Globus pallidus (tissue), 1 donor: ENCODE measurements at places on chromosomes 5 and 9.

- no peak for DNase-seq
Measured at GRCh38 chr5:98004463-98004862, 769.0 kb upstream of the RGMB start.

DNA sequence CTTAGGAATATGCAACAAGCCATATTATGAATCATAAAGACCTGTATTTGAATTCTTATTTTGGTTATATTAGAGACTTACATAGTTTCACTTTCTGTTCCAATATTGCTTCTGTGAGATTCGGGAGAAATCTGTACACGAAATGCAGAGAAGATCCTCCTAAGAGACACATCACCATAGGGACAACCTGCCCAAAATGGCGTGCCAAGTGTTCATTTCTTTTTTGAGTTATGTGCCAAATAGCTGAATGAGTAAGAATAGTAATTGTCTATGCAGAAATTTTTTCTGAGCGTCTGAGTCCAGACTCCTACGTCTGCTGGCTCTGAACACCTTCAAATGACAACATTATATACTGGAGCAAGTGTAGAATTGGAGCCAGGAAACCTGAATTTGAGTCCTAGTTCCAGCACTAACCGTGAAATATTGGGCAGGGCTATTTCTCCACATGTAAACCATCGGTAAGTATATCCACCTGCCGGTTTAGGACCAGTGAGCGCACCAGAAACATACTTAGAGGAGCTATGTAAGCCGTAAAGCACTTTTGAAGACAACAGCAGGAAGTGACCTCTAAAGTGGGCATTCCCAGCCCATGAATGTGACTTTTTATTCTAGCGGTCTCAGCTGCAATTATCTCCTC, 163.9 kb upstream of the DMRT1 start:
- DNase-seq, result peak; percentile 63

GRCh38 chr5:168020542-168021294, 270.7 kb upstream of the WWC1 start:
- no peak for DNase-seq

DNA sequence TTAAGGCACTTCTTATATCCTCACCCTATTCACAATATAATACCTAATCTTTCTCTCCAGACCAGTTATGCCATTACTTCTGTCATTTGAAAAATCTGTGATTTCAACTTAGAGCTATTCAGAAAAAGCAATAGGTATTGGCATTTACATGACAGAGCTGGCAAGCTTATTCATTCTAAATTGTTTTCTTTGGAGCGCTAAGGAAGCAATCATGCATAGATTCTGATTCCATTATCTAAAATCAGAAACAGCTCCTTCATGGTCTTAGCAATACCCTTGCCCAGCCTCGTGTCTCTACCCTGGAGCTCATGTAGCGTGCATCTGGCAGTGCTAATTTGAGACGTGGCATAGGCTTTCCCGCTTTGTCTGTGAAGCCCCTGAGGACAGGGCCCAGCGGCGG, 4.5 kb downstream of the SLC1A1 start:
- no peak for DNase-seq

DNA sequence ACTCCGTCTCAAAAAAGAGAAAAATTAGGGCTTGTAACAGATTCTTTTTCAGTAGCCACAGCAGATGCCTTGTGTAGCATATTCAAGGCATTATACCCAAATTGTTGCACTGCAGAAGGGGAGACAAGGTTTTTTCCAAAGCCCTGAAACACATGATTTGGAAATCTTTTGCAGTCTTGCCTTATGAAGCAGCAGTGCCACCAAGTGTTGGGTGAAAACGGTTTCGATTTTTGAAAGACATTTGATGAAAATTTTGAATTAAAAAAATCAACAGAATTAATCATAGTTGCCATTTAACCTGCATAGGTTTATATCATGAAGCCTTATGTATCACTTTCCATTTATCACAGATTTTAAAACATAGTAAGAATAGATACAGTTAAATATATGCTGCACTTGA, 479.5 kb downstream of the TAF11L14 start:
- no peak for DNase-seq

GRCh38 chr5:139574641-139575312, 13.6 kb downstream of the UBE2D2 start:
- peak; percentile 31 for DNase-seq

DNA sequence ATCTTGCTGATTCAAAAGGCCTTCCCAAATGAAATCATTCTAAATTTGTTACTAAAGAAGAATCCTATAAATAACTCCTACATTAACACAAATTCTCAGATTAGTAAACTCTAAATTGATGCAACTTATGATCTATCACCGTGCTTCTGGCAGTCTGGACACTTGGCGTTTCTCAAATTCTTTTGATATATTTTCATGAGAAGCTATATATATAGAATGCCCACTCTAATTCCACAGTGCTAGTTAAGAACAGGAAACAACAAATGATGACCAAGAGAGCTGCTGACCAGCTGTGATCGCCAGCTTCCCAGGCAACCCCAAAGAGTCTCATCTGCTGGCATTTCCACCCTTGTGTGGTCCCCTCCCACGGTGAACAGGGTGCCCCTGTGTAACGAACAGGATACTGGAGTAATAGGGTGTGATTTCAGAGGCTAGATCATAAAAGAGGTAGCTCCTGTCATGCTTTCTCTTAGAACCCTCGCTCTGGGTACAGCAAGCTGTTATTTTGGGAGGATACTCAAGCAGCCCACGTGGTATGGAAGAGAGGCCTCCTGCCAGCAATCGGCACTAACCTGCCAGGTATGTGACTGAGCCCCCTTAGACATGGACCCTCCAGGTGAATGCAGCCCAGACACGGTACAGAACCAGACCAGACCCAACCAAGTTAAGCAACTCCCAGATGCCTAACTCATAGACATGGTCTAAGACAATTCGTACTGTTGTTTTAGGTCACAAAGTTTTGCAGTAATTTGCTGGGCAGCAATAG, 64.7 kb downstream of the CDC14B start:
- DNase-seq, result no peak

GRCh38 chr9:132161743-132162184, at the start of gene NTNG2:
Gene NTNG2, plus strand, starts transcription at chr9:132162058. Its CDS starts 4,774 bp downstream, at chr9:132166832.
- DNase-seq, result no peak

DNA sequence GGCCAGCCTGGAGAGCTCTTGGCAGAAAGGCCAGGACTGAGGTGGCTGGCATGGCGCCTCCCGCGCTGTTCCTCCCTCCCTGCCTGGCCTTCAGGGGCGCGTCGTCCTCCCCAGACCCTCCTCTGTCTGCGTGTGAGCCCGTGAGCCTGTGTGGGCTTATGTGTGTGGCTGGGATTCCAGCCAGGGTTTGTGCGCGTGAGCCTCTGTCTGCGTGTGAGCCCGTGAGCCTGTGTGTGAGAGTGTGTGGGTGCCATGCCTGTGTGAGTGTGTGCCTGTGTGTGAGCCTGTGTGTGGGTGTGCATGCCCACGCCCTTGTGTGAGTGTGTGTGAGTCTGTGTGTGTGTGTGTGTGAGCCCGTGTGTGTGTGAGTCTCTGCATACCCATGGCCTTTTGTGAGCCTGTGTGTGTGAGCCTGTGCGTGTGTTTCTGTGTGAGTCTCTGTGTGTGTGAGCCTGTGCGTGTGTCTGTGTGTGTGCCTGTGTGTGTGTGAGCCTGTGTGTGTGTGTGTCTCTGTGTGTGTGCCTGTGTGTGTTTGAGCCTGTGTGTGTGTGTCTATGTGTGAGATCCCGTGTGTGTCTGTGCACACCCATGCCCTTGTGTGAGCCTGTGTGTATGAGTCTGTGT, 13.0 kb downstream of the RXRA start:
- DNase-seq, result no peak

DNA sequence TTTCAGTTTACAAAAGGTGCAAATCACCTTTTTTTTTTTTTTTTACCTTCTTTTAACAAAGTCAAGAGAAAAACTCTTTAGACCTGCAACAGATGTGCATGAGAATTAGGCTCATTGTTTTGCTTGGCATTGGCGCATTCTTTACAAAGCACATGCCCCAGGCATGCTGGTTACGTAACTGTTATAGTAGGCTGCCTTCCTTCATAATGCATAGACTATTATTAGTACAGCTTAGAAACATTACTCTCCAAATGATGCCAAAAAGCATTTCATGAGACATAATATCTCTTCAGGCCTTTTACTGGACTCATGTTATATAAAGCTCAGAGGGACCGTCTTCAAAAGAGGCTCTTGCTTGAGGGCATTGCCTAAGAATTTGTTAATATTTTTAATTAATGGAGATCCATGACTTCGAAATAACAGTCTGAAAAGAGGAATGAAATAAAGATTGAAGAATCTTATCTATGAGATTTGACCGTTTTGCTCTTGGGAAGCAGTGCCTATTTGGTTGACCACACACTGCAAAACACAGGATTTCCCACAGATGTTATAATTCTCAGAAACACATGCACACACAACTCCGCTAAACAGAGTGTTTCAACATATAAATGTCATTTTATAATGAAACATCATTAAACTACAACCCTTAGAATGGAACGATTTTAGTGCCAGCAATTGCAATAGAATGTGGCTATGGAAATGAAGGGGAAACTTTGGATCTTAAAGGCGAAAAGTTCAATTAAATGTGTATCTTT, 478.7 kb downstream of the PRR16 start:
- DNase-seq, result no peak

GRCh38 chr5:75091597-75091996, 39.2 kb upstream of the GCNT4 start:
- DNase-seq, result no peak

- no peak for DNase-seq
Measured at GRCh38 chr9:34503406-34503805, 19.4 kb downstream of the ENHO start.

GRCh38 chr5:169765176-169765996, 128.3 kb downstream of the DOCK2 start:
- DNase-seq, result no peak

DNA sequence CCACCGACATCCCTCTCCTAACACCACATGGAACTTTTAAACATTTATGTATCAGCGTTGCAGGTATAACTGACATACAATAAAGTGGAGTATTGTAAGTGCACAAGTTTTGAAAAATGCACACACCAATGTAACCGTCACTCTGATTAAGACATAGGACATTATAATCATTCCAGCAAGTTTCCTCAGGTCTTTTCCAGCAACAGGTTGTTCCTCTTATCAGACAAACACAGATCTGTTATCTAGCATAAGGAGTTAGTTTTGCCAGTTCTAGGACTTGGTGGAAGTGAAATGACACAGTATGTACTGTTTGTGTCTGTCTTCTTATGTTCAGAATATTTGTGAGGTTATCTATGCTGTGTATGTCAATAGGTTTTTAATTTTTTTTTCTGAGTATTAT, 69.5 kb upstream of the TRPC7 start:
- DNase-seq, result no peak

DNA sequence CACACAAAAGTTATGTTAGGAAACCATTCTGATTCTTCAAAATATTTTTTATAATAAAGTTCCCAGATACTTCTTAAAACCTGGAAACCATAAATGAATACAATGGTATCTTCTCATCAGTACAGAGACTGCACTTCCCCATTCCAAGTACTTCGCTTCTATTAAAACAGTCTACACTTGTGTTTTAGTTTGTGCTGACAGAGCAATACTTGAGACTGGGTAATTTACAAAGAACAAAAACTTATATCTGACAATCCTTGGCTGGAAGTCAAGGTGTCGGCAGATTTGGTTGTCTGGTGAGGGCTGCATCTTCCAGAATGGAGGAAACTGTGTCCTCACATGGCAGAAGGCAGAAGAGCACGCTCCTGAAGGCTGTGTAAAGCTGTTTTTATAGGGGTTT, 70.1 kb downstream of the RFX3 start:
- DNase-seq, result no peak

DNA sequence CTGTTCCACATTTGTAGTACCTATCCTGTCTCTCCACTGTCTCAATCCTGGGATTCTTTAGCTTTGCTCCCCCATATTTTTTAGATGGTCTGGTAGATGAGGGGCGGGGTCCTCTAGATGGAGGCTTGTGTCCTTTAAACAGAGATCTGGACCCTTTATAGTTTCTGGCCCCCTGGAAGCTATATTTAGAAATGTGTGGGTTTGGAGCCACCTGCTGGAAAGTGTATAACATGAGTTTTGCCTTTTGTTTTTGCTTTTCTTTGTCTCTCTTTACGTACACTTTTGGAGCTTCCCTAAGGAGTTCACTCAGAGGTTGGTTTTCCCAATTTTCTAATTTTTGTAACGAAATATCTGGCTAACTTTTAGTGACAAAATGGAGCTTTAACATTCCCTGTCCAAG, 110.7 kb downstream of the CFAP95 start:
- DNase-seq, result no peak

DNA sequence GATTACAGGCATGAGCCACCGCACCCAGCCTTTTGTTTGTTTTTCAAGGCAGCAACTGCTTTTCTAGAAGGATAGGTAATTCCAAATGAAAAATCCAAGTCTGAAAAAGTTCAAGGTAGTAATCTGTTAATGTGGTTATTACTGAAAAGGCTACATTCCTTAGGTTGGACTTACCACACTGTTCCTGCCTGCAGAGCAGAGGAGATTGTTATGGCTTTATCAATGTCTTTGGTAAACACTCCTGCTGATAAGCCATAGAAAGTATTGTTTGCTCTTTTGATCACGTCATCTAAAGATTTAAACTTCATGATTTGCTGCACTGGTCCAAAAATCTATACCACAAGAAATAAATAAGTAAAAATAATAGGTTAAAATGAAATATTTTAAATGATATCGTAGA, 43.4 kb downstream of the ALDH1A1 start:
- no peak for DNase-seq

DNA sequence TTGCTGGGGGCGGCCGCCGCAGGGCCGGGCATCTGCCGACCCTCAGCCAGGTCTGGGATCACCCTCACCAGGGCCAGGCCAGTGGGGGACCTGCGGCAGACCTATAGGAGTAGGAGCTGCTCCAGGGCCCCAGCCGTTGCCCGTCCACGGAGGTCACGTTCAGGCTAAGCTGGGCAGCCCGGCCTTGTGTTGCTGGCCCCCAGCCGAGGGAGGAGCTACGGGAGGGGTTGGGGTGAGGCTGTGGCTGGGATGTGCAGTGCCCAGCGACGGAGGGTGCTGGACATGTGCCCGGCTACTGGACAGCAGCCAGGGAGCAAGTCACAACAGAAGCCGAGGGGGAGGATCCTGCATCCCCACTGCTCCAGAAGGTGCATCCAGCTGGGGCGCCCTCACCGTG, 39.6 kb upstream of the SLC6A19 start:
- peak; percentile 84 for DNase-seq

DNA sequence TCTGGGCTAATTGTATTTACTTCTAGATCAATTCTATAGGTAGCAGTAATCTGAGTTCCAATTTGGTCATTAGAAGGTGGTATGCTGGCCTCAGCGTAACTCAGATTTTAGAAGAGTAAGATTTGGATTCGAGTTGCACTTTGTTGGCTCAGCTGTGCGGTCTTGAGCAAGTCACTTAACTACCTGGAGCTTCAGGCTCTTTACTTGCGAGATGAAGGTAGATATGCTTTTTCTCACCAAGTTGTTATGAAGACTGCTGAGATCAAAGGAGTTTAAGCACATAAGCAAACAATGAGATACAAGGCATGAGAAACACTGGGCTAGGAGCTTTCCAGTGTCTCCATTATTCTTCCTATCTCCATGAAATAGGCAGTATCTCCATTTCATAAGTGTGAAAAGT, 133.8 kb upstream of the RANBP3L start:
- DNase-seq, result no peak

GRCh38 chr5:81067406-81067805, 107.2 kb downstream of the RASGRF2 start:
- DNase-seq, result no peak

- DNase-seq, result no peak
Measured at GRCh38 chr5:114223866-114224265, 138.0 kb upstream of the KCNN2 start.
